ENCODE measurements at places on chromosomes 3 and 15.

DNA sequence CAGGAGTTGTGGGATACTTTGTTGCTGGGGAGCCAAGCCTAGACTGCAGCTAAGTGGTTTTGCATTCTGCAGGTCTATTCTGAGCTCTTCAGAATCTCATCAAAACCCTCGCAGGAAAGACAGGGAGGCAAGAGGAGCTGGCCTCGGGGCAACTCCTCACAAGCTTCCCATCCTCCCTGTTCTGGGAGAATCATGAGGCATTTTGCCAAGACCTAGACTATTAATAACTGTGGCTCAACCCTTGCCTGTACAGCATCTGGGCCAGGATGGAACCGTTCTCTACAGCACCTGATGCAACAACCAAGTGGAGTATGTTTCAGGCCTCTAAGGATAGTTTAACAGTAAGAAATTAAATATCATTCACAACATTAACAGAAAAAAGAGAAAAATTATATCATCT is 20.2 kb upstream of the SLC6A20 start:
- DNase-seq: no peak

- no peak for DNase-seq
Measured at GRCh38 chr3:55491296-55491816, 4.2 kb upstream of the WNT5A start.

GRCh38 chr15:64522226-64522823 is 61.9 kb downstream of the ZNF609 start:
- DNase-seq: no peak

- no peak for DNase-seq
Measured at GRCh38 chr3:195086885-195087284, 184.1 kb downstream of the XXYLT1 start.

DNA sequence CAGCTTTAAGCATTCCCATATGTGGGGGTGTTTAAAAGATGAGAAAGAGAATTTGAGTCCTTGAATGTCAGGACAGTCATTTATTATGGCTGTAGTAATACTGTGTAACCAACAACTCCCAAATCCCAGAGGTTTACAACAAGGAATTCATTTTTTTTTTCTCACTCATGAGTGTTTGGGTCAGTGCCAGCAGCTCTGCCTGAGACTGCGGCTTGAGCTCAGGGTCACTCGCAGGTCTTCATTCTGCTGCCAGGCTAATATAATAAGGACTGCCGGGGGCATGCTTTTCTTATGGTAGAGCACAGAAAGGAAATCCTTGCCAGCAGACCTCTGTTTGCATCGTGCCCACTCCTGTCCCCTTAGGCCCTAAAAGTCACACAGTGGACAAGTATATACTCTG is 277.9 kb upstream of the LMCD1 start:
- no peak for DNase-seq

- DNase-seq: no peak
Measured at GRCh38 chr3:169923189-169923588, 11.8 kb downstream of the SAMD7 start.
